ENCODE measurements at places on chromosomes 12 and 14.
A peak's percentile ranks its signal among the peaks of the same experiment; 100 is the strongest.

- no peak for DNase-seq
Observed at GRCh38 chr12:64493513-64493912, 41.6 kb downstream of the TBK1 start.

DNA sequence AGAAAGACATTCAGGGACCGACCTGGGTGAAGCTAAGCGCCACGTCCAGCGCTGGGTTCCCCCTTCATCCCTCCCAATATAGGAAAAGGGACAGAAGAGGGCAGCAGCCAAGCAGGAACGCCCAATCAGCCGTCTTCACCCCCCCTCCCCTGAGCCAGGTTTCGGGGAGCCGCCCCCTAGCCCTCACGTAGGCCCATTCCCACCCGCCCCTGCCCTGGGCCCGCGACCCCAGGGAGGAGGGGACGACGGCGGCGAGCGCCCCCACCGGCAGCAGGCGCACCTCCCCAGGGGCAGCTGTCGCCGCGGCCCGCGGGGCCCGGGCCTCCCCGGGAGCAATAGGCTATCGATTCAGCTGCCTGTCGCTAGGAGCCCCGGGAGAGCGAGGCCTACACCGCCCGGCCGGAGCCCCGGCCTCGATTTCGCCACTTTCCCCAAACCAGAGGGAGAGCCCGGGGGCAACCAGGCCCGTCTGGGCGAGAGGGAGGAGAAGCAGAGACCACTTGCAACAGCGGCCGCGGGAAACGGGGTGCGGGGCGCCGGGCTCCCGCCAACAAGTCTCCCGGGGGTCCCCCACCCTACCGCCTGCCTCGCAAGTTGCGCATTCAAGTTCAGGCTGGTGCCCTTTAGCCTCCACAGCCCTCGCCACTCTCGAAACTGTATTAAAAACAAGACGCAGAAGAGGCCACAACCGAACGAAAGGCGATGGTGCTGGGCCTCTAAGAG is 1.3 kb downstream of the DCAF5 start:
- DNase-seq: peak; percentile 26

DNA sequence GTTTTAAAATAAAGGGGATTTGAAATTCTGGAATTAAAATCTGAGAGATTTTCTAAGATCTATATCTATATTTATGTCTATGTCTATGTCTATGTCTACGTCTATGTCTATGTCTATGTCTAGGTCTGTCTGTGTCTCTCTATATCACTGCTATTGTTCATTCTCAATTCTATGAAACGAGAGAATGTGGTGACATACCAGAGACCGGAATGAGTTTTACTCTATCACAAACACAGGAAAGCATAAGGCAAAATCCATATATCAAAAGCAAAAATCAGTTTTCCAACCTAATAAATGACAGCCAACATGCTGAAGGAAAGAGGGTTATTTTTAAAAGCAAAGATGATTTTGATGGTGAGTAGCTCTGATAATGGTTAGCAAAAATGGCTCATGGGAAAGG is 173.1 kb downstream of the ETNK1 start:
- no peak for DNase-seq

GRCh38 chr12:104182144-104182543 is 33.4 kb upstream of the TXNRD1 start:
- no peak for DNase-seq

- DNase-seq: peak; percentile 7
Observed at GRCh38 chr12:31590642-31591379, at the start of gene DENND5B. TSS of gene DENND5B (minus strand) at chr12:31591136. CDS start at chr12:31590832, 304 bp downstream.

DNA sequence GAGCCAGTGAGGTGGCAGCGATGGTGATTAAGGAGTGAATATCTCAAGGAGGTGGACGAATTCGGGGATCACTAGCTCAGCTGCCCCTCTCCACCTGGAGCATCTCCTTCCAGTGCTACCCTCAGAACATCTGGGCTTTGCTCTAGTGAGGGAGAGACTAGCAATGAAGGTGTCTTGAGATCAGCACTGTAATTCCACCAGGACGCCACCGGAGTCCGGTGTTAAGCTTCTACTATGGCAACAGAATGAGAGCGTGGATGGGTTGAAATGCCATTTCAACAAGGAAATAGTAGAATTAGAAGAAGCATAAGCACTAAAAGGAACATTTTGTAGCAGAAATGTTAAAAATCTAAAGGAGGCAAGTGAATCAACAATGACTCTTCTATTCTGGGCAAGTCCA is 61.1 kb downstream of the NTF3 start:
- no peak for DNase-seq

DNA sequence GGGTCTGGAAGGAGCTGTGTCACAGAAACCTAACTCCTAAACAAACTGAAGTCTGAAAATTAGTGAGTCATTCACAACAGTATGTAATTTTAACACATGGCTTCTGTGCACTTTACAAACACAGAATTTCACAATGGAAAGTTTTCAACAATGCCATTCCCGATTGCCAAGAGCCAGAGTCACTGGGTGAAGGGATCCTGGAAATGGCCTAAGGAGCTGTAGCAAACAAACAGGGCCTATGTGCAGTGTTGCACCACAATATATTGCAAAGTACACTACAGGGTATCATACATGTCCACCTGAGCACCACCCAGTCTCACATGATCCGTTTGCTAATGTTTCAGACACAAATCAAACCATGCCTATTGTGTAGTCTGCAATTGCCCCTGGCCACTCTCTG is 184.7 kb upstream of the OTX2 start:
- no peak for DNase-seq

DNA sequence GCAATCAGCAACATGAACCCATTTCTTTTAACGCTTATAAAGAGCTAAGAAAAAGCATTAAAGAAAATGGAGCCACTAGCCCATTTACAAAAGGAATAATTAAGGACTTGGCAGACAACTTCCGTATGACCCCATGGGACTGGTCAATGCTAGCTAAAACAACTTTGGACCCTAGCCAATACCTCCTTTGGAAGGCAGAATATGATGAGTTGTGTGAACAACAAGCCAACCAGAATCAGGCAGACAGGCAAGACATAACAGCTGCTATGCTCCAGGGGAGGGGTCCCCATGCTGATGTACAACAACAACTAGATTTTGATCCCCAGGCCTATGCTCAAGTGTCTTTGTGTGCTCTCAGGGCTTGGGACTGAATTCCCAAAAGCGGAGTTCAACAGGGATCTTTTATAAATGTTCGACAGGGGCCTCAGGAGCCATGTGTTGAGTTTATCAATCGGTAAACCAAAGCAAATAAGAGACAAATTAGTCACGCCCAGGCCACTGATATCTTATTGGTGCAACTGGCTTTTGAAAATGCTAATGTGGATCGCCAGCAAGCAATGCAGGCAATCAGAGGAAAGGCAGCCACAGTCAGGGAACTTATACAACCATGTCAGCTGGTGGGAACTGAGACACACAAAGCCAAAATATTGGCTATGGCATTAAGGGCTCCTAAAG is 254.4 kb upstream of the DIO2 start:
- DNase-seq: no peak

GRCh38 chr12:80504389-80505163 is 60.5 kb downstream of the PTPRQ start:
- DNase-seq: no peak

GRCh38 chr14:79997509-79998208 is 213.6 kb downstream of the DIO2 start:
- DNase-seq: no peak

All from DMS153 (cell line).